ENCODE measurements at places on chromosomes 16 and 17.

GRCh38 chr17:74981979-74982662 lies 5.3 kb upstream of the CDR2L start:
- DNase-seq, result peak; percentile 66

GRCh38 chr17:37180376-37180775 lies 195.4 kb upstream of the C17orf78 start:
- DNase-seq, result no peak

GRCh38 chr17:3643889-3644349 lies 7.4 kb downstream of the CTNS start:
- DNase-seq, result no peak

DNA sequence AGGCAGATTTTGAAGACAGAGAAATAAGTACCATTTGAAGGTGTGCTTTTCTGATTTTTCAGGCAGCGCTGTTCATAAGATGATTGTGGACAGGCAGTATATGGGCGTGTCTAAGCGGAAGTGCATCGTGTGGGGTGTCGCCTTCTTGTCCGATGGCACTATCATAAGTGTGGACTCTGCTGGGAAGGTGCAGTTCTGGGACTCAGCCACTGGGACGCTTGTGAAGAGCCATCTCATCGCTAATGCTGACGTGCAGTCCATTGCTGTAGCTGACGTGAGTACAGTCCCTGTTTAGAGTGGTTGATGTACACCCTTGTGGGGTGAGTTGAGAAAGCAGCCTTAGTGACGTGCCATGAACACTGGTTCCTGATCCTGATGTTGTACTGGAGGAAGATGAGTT lies 10.7 kb downstream of the UTP4 start:
- DNase-seq, result no peak

DNA sequence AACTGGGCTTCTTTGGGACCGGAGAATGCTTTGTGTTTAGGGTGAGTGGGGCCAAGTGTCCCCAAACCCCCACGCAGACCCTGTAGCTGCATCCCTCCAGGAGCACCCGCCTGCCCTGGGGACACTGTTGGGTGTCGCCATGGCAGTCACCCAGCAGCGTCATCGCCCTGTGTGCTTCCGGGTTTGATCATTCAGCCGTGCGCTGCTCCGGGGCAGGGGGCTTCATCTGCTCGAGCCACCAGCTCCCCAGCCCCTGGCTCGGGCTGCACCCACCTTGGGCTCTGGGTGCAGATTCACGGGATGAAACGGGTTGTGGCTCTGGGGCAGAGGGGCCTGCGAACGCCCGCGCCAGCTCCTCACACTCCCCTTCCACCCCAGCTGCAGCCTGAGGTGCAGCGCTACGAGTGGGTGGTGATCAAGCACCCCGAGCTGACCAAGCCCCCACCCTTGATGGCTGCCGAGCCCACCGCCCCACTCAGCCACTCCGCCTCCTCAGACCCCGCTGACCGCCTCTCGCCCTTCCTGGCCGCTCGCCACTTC lies 13.8 kb upstream of the ATP6V0C start:
- DNase-seq, result no peak

DNA sequence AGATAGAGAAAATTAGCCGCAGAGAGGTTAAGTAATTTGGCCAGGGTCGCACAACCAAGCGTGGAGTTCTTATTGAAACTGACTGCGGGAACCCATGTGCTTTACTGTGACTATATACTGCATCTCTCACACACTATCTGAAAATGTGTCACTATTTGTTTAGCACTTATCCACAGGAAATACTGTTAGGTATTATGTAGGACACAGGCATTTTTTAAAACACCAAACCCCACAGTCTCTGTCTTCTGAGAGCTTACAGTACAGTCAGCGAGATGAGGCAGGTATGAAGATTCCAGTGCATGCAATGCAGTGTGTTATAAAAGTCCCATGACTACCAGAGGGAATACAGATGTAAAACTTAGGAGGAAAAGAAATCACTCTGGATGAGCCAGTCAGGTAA lies 11.3 kb downstream of the RBL2 start:
- DNase-seq, result no peak

Data from activated T-cell treated with anti-CD3 and anti-CD28 coated beads for 24 hours (primary cell).